T-helper 2 cell (primary cell): ENCODE measurements at places on chromosomes 6 and 20.

GRCh38 chr20:11546939-11547338 lies 370.8 kb upstream of the BTBD3 start:
- no peak for DNase-seq

DNA sequence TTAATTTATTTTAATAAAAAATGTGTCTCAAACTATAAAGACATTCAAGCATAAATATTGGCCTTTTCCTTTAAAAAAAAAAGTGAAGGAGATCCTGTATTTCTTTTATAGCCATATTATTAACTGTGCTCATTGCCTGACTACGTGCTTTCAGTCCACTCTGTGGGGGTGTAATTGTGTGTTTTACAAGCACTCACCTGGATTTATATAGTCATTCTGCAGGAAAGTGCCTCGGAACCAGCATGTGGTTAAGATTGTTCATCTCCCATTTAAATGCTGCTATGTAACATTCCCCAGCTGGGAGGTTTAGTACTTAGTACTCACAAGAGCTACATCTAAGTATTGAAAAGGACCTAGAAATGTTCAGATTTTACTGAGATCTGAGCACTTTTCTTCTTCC lies 47.9 kb upstream of the SLC22A16 start:
- no peak for DNase-seq

GRCh38 chr20:44739942-44740341 lies 5.7 kb upstream of the KCNK15 start:
- no peak for DNase-seq

DNA sequence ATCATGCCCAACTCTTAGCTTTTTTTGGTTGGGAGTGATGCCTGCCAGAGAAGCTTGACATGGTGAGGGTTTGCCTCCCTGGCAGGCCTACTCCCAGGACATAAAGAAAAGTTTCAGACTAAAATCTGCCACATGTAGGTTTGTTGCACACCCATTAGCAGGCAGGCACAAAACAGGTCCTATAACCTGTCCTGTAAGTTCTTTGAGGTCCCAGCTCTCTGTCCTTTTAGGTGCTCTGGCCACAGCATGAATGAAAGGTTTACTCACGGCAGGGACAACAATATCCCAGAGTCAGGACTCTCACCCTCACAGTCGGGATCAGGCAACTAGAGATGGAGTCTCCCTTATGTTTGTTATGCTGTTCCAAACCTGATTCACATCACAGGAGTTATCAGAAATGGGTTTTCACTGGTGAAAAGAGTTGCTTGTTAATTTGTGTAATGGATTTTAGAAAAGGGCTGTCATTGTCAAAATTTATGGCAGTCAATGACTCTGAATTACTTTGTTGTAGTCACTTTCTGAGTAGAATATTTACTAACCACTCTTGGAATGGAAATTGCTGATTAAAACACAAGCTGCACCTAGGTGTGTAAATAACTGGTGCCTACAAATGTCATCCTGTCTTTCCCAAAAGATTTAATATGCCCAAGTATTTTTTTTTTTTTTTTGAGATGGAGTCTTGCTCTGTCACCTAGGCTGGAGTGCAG lies 5.8 kb upstream of the SRPK1 start:
- DNase-seq, result no peak

GRCh38 chr20:25984933-25985332 lies 288.3 kb upstream of the ZNF337 start:
- peak; percentile 34 for DNase-seq

GRCh38 chr6:15502446-15503345 lies 160.1 kb downstream of the DTNBP1 start:
- no peak for DNase-seq

DNA sequence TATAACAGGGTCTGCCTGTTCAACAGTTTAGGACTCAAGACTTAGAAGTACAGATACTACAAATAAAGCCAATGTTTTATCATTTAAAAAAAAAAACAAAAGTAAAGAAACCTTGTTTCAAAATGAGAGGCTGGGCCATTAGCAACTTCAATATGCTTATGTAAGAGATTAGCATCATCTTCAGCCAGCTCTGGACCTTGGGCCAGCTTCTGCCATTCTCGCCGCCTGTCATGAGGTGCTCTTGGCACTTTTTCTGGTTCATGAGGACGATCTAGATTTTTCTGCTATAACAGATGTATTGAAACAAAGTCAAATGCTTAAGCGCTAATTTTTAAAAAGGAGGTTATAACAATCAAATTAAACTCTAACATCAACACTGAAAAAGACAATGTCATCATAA lies 74.2 kb downstream of the WASF1 start:
- no peak for DNase-seq

GRCh38 chr6:112281821-112282615 lies 27.7 kb upstream of the LAMA4 start:
- DNase-seq, result no peak

GRCh38 chr6:39330057-39330456 lies 7.6 kb upstream of the KCNK16 start:
- DNase-seq, result no peak

GRCh38 chr6:21201637-21202350 lies 391.8 kb upstream of the SOX4 start:
- DNase-seq, result no peak

DNA sequence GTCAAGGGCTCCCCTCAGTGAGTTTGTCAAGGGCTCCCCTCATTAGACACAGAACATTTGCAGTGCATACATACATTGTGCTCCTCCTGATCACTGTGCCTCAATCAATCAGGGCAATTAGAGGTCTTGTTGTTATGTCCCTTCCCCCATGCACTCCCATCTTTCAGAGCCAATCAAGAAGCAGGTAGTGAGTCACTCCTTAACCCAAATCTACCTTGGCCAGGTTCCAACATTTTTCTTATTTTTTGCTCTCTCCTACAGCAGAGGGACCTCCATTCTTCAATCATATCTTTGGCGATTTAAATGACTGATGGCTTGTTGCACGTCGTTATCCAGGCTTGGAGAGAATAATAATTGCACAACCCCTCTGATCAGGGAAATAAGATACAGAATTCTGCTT lies 409.9 kb upstream of the SPTLC3 start:
- no peak for DNase-seq

GRCh38 chr6:150194195-150194594 lies 51.4 kb downstream of the PPP1R14C start:
- DNase-seq, result no peak

DNA sequence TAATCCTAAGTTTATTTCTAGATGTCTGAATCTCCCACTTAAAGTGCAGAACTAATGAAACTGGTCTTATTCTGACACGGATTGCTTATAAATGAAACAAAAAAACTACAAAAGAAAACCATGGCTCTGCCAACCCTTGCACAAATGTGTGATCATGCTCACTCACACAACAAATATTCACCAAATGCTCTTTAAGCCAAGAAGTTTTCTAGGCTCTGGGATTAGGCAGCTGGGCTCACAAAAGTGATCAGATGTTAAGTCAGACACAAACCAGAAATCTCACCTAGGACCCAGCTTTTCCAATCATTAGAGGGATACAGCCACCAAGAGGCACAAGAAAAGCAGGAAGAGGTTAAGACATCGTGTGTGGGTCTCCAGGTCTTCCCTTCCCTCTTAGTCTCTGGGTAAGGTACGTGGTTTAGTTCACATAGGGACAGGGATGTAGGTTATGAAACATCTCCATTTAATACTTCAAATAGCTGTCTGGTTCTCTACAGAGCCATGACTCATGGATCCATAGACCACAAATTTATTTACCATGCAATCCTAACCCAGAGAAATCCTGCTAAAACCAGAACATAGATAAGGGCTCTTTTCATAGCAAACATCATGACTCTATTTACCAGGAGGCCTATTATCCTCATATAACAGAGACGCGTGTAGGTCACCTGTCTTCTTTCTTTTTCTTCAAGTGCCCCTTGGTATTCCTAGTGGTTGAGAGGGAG lies 165.2 kb downstream of the WDR27 start:
- no peak for DNase-seq

DNA sequence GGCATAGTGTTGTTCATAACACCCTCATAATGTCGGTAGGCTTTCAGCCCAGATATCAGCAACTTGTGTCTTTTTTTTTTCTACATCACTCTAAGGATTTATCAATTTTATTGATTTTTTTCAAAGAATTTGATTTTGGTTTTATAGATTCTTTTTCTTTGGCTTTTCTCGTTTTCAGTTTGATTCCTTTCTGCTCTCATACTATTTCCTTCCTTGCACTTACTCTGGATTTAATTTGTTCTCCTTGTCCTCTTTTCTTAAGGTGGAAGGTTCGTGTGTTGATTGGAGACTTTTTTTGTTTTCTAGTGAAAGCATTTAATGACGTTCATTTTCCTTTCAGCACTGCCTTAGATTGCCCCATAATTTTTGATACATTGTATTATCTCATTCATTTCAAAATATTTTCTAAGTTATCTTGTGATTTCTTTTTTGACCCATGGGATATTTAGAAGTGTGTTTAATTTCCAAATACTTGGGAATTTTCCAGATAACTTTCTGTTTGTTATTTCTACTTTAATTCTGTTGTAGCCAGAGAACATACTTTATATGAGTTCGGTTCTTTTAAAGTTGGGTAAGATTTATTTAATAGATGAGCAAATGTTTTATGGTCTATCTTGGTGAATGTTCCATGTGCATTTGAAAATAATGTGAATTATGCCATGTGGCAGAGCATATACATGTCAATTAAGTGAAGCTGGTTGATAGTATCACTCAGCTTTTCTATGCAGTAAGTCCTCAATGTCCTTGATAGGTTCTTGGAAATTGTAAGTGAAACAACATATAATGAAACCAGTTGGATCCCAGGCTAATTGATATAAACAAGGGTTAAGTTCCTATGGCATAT lies 62.8 kb downstream of the IRF4 start:
- no peak for DNase-seq

DNA sequence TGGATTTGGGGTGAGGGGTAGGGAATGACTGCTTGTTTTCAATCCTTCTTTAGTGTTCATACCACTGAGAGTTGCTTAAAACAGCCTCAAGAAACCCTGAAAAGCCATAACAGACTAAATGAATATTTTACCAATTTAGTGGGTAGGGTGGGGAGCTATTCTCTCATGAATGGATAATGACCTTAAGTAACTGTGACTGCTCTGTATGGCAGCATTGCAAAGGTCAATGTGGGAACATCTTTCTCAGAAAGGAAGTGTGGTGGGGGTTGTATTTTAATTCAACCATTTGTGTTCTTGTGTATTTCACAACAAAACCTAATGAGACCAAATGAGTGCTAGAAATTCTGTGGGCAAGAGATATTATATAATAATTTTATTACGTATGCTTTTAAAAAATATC lies 55.7 kb downstream of the PHACTR2 start:
- no peak for DNase-seq

DNA sequence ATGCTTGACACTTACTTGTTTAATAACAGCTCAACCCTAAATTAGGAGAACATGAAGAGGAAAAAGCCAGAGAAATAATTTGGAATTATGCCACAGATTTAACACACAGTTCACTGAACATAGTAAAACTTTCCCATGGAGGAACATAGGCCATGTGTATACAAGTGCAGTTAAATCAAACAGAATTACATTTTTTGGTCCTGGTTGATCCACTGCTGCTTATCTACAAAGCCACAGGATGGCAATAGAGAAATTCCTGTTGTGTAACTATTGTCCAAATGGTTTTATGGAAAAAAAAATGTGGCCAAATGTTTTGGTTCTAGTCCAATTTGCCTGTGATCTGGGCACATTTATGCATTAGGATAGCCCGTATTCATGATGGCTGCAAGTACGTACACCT lies 136.8 kb downstream of the ALDH8A1 start:
- no peak for DNase-seq

DNA sequence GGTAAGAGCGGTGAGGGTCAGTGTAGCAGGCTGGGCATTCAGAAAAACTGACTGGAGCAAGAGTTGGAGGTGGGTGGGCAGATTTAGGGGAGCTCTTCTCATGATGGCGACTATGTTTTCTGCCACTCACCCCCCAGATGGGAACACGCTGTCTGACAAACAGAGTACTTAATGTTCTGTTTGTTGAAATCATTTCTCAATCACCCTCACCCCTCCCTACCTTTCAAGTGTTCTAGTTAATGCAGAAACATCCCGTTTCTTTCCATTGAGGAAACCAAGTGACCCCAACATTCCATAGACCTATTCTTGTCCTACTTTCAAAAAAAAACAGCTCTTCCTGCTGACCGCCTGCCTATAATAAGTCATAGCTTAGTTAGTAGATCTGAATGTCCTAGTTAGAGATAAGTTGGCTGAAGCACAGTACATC lies 132.5 kb upstream of the NEDD9 start:
- no peak for DNase-seq

DNA sequence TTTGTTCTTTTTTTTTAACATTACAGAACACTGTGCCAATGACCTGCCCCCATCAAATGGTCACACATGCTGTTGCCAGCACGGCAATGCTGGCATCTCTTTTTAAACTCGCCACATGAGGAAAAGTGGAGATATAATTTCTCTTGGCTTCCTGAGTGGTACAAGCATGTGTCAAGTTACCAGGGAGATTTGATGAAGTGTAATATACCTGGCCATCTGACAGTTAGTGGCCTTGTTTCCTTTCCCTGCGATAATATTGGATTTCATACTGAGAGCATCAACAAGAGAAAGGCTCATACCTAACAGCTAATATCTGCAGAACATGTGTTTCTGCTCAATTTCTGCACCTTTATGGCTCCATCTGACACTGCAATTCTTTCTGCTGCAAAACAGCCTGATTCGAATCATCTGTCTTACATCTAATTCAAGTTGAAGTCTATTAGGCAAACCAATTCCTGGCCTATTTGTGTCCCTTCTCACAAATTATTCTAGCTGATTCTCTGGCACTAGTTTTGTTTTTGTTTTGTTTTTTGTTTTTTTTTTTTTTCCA lies 519.5 kb downstream of the PREX1 start:
- no peak for DNase-seq

GRCh38 chr20:63343460-63344445 lies 17.4 kb downstream of the CHRNA4 start:
- no peak for DNase-seq
